ENCODE measurements at places on chromosomes 16 and 17. TPM values are rescaled to one million over a fixed set of nuclear protein-coding genes. Genes with fewer than 3 reads are reported as not detected.

Gene STH
- not detected for total RNA-seq

DNA sequence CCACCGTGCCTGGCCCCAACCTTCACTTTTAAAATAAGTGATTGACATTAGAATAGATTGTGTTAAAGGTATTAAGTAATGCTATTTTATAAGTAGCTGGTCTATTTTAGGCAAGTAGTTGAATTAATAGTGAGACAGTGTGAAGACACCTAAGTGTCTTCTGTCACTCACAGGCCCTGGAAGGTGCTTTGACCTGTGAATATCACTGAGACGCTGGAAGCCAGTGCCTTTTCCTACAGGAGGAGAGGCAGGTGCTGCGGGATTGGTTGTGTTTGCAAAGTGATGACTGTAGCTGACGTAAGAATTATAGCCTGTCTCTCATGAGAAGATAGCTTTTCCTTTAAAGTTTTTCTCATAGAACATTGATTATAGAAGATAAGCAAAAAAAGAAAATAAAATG lies 45.0 kb downstream of the RAB11FIP3 start:
- no peak for DNase-seq
- H3K4me1 ChIP-seq = no peaks in the 10 kb centered on the region
- H3K27ac ChIP-seq = no peak overlapping the region
- no peaks in the 10 kb centered on the region for H3K36me3 ChIP-seq
- H3K27me3 ChIP-seq = no peaks in the 10 kb centered on the region

DNA sequence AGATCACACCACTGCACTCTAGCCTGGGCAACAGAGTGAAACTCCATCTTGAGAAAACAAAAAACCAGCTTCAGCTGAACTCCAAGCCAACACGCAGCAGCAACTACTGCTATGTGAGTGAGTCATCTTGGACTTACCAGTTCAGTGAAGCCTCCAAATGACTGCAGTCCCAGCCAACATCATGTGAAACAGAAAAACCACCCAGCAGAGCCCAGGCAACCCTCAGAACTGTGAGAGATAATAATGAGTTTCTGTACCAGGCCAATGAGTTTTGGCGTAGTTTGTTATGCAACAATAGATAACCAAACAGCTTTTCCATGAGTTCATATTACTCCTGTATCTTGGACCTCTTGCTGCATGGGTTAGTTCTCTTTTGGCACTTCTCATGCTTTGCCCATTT lies 23.3 kb downstream of the PHF12 start:
- no peaks in the 10 kb centered on the region for H3K27me3 ChIP-seq
- H3K4me1 ChIP-seq = peaks cover 12% of the 10 kb centered on the region
- H3K27ac ChIP-seq = no peak overlapping the region
- DNase-seq = no peak
- H3K36me3 ChIP-seq = peaks cover 9% of the 10 kb centered on the region
- H3K4me3 ChIP-seq = no peak overlapping the region

GRCh38 chr16:65988024-65988595 lies 378.4 kb upstream of the CDH5 start:
- DNase-seq = no peak
- no peak overlapping the region for H3K4me3 ChIP-seq
- no peaks in the 10 kb centered on the region for H3K27me3 ChIP-seq

Measured in thyroid gland (tissue), 4 donors.